Brain (organoid and tissue), 16 donors: ENCODE measurements at places on chromosomes 2 and 18. TPM values are rescaled to one million over a fixed set of nuclear protein-coding genes. Genes with fewer than 3 reads are reported as not detected.

- DNase-seq = no peak
Measured at GRCh38 chr2:238947243-238947760, 99.4 kb downstream of the TWIST2 start.

GRCh38 chr2:57880967-57881366 is 165.6 kb upstream of the VRK2 start:
- peak; percentile 41 for DNase-seq

BIRC6 gene
- polyA plus RNA-seq = 8.7 TPM

DNA sequence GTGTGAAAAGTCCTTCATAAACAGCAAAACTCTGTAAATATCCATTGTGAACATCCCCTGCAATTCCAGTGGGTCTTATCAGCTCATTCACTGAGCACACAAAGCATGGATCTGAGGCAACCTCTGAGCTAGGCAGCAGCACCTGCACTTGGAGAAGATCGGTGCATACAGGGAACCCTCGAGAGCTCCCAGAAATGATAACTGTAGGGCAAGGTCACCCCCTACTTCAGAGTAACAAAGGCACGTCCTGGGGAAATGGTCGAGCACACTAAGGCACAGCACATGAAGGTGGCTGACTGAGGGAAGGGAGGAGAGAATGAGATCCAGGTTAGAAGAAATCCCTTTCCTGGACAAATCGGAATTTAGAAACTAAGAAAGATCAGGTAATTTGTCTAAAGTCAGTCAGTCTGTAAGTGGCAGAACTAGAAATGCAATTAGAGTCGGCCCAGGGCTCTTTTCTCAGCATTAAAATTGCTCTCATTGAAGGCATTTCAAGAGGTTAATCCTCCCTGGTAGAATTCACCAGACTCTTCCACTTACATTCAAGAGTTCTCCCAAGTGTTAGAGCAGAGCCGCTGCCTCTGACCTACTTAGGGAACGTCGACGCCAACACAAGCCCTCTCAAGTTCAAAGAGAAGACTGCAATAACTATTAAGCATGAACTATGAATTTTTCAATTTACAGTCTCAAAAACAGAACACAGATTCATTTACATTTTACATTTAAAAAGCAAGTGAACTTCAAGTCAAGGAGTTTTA is 45.9 kb downstream of the PXDN start:
- no peak for DNase-seq

SUPT7L gene
- polyA plus RNA-seq = 24.6 TPM

GRCh38 chr18:11719050-11719449 is 30.0 kb downstream of the GNAL start:
- DNase-seq = no peak

- peak; percentile 95 for DNase-seq
Measured at GRCh38 chr2:176812246-176812775, 400.3 kb upstream of the HNRNPA3 start.

- no peak for DNase-seq
Measured at GRCh38 chr2:41414486-41415230, 633.2 kb upstream of the PKDCC start.

ST6GAL2 gene
- polyA plus RNA-seq = 4.3 TPM

DNA sequence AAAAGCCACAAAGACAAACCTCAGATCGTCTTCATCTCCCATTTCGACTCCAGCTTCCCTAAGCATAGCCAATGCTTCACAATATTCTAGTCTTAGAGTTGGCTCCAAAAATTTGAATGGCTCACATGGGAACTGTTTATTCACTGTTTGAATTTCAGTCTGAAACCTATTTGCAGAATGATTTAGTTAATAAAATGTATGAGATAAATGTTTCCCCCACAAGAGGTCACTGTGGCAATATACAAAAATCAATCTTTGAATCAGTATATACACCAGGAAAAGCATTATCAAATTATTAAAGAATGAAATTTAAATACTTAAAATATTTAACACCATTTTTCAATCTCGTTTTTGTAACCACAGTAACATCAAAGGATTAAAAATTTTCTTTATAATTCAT is 40.0 kb upstream of the MCM6 start:
- DNase-seq = peak; percentile 88

IL37 gene
- polyA plus RNA-seq = not detected

ACADL gene
- 0.81 TPM for polyA plus RNA-seq

GRCh38 chr18:63909870-63910269 is 2.1 kb downstream of the SERPINB10 start:
- DNase-seq = no peak

DAW1 gene
- polyA plus RNA-seq = not detected

DNA sequence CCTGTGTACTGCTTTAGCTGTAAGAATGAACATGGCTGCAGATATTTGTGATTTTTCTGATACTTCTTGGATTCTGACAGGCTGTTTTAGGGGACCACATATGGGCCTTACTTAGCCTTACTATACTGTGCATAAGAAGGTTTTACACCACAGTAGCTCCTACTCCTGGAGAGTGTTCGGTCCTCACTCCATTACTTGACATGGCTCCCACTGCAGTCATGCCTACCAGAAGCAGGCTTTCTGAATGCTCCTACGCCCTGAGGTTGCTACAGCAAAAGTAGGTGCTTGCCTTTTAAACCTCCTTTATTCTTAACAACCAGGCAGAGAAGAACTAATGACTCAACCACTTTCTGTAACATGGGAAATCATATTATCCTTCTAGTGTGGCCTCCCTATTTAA is 125.2 kb upstream of the MAP2 start:
- no peak for DNase-seq

GRCh38 chr2:149816756-149817551 is 229.4 kb upstream of the MMADHC start:
- DNase-seq = no peak

CMPK2 gene
- polyA plus RNA-seq = 5.9 TPM

MALL gene
- 1.9 TPM for polyA plus RNA-seq

DNA sequence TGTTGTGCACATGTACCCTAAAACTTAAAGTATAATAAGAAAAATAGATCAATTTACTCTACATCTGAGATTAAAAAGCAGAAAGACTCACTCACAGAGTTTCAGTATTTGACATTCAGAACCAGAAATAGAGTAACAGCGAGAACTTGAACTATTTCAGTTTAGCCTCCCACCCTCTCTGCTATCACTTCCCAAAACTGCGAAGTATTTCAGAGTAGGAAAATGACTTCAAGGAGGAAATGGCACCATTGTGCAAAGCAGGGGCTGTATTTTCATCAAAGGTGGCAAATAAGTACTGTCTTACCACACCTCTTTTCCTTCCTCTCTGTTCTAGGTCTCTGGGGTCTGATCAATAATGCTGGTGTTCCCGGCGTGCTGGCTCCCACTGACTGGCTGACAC is 13.6 kb downstream of the DHRS9 start:
- no peak for DNase-seq

DNA sequence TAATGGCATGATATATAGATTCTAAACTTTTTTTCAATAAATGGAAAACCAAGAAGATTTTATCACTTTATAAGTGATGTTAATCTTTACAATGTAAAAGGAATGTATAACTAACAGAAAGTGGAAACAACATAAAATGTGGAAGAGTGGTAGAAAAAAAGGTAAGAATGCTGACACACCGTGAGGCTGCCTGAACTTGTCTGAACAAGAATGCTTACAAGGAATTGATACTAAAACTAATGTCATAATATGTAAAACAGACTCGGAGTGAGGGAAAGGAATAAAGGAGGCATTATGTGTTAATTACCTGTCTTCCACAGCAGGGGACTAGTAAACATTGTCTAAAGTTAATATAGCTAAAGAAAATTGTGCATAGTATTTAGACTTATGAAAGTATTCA is 958.8 kb upstream of the TMEFF2 start:
- DNase-seq = no peak

NPPC gene
- 0.66 TPM for polyA plus RNA-seq

DNA sequence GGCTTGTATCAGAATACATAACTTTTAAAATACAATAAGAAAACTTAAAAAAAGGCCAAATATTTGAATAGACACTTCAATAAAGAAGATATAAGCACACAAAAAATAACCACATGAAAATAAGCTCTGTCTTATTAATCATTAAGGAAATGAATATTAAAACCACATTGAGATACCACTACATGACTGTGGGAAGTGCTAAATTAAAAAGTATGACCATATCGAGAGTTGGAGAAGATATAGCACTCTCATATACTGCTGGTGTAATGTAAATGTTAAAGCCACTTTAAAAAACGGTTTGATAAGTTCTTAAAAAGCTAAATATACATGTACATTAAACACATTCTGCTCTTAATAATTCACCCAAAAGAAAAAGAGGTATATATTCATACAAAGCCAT is 104.6 kb upstream of the TRIB2 start:
- DNase-seq = no peak

CNNM3 gene
- 21.5 TPM for polyA plus RNA-seq

DNA sequence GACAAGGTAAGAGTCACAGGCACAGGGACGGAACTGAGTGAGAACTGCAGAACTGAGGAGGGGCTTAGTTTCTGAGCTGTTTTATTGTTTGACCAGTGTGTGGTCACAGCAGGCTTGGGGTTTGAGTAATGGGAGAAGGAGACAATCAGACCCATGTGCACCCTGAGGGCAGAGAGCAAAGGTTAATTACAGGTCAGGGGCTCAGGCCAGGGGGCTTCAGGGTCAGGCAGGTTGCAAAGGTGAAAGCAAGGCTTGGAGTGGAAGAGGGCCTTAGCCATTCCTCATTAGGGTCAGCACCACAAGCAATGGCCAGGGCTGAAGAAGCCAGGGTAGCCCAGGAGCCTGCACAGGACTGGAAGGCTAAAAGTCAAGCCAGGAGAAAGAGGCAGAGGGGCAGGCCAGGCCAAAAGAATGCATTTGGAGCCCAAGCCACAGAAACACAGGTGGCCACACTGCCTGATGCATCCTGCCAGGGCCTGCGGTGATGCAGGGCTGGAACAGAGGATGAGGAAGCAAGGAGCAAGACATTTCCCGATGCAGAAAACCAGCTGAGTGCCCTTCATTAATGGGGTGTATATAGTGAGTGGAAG is 209.8 kb upstream of the GYPC start:
- no peak for DNase-seq

ARL6IP6 gene
- polyA plus RNA-seq = 27.9 TPM

DNA sequence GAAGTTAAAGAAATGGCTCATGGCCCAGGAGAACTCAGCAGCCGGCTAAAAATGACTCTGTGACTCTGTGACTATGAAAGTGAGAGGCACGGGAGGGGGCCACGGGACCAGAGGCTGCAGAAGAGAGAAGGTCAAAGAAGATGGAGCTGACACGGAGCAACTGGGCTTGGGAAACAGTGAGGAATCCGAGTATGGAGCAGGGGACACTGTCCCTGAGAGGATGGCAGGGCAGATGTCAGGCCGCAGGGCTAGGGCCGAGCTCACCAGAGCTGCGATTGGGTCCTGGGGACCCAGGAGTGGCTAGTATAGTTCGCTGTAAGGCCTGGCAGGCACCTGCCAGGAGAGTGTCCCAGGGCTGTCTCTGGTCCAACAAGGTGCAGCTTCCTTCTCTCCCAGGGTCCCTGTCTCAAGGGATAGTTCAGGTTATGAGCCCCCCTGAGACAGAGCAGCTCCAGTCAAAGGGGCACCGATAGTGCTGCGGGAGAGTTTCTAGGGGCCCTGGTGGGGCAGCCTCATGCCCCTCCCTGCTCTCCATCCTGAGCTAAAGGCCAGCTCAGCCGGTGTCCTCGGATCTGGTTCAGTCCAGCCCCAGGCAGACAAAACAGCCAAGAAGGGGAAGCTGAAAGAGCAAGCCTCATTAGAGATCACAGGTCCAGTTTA is 42.7 kb downstream of the CIB4 start:
- DNase-seq = no peak

CAPN13 gene
- polyA plus RNA-seq = 1.7 TPM

RAPGEF4 gene
- 18.3 TPM for polyA plus RNA-seq

- DNase-seq = no peak
Measured at GRCh38 chr18:35141567-35142274, 99.1 kb upstream of the ZNF397 start.

DNA sequence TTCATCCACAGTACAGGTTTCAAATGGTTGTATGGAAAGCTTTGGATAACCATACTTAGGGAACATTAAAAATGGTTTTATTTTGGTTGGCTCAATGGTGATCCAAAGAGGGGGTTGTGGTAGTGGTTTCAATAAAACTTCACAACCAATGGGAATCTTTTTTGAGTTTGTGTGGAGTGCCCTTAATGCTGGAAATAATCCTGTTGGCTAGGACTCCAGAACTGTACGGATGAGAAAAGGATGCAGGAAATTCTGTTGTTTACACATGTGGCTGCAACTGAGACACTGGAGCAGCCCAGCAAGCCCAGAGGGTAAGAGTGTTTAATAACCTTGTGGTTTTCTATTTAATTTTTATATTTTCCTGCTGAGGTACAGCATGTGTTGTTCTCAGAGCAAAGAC is at the start of gene CCDC102B:
CCDC102B (plus strand) TSS at position 210 of the 400 bp plus-strand sequence. CDS start 38,684 bp downstream, outside the sequence.
- DNase-seq = no peak

DNA sequence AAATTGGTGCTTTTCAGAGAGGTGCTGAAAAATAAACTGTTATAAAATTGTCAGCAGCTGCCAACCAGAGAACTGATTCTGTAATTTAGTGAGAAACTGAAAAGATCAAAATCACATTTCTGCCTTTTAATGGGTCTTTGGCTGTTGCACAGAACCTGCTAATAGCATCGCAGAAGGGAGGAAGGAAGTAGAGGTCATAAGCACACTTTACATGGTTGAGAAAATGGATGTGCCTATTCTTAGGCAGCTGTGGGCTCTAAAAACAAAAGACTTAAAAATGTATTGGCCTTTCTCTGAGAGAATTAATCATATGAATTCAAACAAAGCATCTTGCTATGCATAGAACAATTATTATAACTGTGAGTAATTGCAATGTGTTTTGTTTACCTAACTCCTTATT is 1186.9 kb downstream of the DSC3 start:
- DNase-seq = no peak

NOL4 gene
- 173 TPM for polyA plus RNA-seq

GRCh38 chr18:77102259-77103040 is 30.1 kb downstream of the MBP start:
- DNase-seq = no peak

ASB18 gene
- not detected for polyA plus RNA-seq

- no peak for DNase-seq
Measured at GRCh38 chr2:82000606-82001005, 1696.1 kb upstream of the LRRTM1 start.

TTR gene
- polyA plus RNA-seq = 2.4 TPM

LIMS3 gene
- not detected for polyA plus RNA-seq

DNA sequence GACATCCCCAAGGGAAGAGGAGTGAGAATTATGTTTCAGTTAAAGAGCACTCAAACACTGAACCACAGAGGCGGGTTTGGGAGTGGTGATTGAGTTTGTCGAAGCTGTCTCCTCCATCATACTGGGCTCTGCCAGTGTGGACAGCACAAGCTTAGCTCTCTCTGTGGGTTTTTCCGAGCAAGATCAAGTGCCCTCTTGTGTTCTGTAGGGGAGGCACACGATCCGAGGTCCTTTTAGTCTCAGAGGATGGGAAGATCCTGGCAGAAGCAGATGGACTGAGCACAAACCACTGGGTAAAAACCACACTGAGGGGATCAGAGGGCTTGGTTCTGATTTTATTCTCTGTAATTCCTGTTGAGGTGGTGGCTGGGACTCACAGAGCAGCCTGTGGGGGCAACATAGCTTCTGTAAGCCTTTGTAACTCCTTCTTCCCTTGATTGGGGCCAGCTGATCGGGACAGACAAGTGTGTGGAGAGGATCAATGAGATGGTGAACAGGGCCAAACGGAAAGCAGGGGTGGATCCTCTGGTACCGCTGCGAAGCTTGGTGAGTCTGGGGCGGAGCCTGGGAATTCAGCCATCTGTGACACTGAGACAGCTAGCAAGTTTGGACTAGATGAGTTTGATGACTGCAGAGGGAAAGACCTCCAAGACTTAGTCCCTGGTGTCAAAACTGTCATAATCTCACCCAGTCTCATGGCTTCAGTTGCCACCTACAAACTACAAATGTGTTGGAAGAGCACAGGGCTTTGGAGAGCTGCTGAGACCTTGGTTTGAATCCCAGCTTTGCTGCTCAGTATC is 2.0 kb downstream of the NAGK start:
- DNase-seq = peak; percentile 6
